ENCODE measurements at places on chromosomes 13 and 19.

DNA sequence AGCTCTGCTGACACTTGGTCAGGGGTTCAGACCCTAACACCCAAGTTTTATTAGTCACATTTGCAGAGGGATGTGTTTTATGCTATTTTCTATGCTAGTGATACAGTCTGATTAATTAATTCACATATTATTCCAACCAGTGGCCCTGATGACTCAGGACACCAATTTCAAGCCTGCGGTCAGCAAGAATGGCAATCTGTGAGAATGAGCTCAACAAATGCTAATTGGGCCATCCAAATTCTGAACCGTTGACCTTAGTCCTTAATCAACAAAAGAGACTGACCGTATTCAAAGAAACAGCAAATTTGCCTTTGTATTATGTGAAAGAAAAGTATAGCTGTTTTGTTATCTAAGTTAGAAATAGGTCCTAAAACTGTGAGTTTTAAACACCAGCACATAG lies 9.6 kb upstream of the KL start:
- no peak for DNase-seq

GRCh38 chr19:44745341-44745831 lies 3.1 kb upstream of the BCL3 start:
- DNase-seq, result no peak

DNA sequence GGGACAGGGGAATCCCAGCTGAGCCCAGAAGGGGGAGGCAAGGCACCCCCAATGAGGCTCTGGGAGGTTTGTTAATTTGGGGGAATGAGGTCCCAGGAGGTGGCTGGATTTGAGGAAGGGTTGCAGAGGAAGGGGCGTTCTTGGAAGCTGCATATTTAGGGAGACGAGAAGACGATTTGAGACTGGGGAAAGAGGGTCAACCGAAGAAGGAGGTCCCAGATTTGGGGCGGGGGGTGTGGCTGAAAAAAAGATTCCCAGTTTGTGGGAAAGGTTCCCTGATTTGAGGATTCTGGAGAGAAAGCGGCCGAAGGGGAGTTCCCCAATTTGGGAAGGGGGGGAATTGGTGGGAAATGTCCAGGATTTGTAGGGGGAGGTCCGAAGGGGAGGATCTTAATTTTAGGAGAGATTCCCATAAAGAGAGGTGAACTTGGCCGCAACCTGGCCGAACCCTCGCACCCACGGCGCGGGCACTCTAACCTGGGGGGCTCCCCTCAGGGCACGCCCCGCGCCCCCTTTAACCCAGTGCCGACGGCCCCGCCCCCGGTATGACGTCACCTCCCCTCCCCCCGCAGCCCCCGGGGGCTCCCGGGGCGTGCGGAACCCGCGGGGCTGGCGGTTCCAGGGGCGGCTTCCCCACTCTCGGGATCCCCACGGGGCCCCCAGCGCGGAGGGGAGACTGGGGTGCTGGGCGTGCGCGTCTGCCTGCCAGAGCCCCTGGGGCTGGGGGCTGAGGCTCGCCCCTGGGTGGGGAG lies 1.2 kb downstream of the PTPRS start:
- DNase-seq, result no peak

DNA sequence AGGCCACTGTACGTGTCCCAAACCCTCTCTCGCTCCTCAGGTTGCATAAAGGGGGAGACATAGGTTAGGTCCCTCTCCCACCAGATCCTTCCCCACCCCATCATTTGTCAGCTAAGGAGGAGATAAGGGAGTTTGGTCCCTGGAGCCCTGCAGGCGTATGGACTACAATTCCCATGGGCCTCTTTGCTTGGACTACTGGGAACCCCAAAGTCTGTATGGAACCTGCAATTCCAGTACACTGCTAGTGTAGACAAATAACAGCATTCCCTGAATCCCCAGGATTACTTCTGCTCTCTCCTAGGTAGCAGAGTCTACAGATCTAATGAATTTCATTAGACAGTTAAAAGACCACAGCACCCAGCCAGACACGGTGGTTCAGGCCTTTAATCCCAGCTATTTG lies 16.0 kb upstream of the HSD17B14 start:
- DNase-seq, result no peak

DNA sequence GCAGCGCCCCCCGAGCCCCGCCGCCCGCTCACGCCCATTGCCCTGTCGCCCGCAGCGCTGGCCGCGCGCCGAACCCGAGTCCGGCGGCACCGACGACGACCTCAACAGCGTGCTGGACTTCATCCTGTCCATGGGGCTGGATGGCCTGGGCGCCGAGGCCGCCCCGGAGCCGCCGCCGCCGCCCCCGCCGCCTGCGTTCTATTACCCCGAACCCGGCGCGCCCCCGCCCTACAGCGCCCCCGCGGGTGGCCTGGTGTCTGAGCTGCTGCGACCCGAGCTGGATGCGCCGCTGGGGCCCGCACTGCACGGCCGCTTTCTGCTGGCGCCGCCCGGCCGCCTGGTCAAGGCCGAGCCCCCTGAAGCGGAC lies 518 bp downstream of the KLF2 start:
- no peak for DNase-seq

DNA sequence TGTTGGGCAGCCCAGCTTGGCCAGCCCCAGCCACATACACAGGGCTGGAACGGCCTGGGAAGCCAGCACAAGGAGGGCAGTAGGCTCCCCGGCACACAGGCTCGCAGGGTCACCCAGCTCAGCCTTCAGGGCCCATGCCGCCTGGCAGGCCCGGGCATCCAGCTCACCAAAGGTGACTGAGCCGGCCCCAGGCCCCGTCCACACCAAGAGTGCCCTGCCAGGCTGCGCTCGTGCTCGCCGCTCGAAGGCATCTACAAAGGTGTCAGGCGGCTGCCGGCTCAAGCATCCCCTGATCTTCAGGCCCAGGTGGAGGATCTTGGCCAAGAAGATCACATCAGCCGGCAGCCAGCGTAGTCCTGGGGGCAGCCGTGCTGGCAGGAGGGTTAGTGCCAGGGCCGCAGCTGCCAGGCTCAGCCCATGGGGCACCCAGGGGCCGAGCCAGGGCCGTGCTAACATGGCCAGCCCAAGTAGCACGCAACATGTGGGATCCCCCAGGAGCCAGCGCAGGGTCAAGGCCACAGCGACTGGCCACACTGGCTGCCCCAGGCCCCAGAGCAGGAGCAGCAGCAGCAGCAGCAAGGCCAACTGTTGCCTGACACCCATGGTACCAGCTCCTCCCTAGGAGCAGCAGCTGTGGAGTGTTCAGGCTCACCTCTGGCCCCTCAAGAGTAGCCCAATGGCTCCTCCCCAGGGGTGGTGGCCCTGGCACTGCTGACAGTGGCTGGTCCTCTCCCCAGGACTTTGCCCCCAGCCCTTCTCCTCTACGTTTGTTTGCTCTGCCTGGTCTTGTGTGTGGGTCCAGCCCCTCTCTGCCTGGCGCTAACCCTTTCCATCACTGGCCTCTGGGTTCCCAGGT lies at the start of gene SLC27A5:
TSS of gene SLC27A5 (minus strand) at position 640 of the 856 bp plus-strand sequence. CDS start at position 603, 37 bp downstream.
- DNase-seq, result no peak

- DNase-seq, result peak; percentile 8
These were observed 178.3 kb upstream of the RFC3 start for GRCh38 chr13:33639626-33640080.

GRCh38 chr19:38389101-38389925 lies 816 bp downstream of the SPRED3 start:
- no peak for DNase-seq

- no peak for DNase-seq
These were observed 1440.5 kb upstream of the SPRY2 start for GRCh38 chr13:81781471-81781870.

DNA sequence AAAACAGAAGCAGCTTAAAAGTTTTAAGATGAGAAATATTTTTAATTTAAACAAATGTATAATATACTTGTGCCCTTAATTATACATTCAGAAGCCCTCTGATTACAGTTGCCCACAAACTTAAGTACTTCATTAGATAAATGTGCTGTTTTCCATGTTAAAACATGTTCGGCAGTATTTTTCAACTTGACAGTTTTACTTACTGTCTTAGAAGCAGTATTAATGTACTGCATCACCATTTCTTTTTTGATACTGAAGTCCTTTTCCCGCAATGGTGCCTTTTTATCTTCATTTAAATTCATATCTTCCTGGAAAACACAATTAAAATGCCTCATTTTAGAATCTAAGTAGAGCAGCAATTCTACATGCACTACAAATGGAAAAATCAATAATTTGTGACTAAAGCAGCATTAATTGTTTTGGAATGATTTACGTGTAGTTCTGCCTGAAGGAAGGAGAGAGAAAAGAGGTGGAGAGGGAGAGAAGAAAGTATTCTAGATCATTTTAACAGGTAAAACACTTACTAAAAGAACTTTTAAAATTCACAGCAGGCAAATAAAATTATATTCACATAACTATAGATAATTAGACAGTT lies 70.2 kb downstream of the DIAPH3 start:
- DNase-seq, result no peak

- no peak for DNase-seq
These were observed 8.8 kb downstream of the IGLON5 start for GRCh38 chr19:51320280-51320657.

DNA sequence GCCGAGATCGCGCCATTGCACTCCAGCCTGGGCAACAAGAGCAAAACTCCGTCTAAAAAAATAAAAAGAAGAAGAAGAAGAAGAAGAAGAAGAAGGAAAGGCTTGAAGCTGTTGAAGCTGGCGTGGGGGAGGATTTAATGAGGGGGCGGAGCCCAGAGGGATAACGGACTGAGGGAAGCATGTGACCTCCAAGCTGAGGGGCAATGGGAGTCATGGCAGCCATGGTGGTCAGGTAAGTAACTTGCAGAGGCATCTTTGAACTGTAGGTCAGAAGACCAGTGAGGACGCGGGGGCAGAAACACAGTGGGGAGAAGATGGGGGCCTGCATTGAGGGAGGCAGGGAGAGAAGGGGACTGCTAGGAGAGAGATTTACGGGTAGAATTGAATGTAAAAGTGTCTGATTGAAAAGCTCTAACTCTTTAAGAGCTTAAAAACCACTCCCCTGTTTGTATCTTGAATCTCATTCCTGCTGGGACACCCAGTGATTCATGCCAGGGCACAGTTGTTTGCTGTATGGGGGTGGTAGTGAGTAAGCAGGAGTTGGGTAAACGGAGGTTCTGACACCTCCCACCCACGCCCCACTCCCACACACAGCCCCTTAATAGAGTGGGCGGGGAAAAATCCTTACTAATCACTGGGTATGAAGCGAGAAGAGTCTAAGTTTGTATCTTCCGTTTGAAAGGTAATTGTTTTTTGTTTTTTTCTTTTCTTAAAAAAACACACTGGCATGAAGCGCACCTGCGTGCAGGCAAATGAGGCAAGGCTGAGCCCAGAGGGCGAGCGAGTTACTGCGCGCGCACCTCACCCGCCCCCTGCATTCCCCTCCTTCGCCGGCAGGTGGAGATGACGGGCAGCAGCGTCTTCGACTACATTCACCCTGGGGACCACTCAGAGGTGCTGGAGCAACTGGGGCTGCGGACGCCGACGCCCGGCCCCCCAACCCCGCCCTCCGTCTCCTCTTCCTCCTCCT lies 13.0 kb downstream of the TMEM160 start:
- peak; percentile 91 for DNase-seq

- no peak for DNase-seq
These were observed 1292.2 kb downstream of the UQCRFS1 start for GRCh38 chr19:27920774-27921173.

- no peak for DNase-seq
These were observed 62.1 kb downstream of the ARHGEF7 start for GRCh38 chr13:111177081-111177711.

DNA sequence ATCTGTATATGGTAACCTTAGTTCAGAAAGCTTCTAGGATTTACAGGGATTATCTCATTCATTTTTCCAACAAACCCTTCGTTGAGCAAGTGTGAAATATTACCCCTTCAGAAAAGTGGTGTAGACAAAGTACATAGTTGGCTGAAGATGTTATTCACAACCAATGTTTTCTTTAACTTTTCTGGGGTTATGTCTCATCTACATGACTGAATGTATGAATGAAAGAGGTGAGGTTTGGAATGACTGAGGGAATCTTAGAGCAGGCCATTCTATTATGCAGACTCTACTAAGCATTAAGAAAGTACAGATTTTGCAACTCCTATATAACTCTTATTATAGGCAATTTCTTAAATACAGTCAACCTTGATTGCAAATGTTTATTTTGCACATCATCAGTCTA lies 167.2 kb downstream of the NDFIP2 start:
- DNase-seq, result no peak

DNA sequence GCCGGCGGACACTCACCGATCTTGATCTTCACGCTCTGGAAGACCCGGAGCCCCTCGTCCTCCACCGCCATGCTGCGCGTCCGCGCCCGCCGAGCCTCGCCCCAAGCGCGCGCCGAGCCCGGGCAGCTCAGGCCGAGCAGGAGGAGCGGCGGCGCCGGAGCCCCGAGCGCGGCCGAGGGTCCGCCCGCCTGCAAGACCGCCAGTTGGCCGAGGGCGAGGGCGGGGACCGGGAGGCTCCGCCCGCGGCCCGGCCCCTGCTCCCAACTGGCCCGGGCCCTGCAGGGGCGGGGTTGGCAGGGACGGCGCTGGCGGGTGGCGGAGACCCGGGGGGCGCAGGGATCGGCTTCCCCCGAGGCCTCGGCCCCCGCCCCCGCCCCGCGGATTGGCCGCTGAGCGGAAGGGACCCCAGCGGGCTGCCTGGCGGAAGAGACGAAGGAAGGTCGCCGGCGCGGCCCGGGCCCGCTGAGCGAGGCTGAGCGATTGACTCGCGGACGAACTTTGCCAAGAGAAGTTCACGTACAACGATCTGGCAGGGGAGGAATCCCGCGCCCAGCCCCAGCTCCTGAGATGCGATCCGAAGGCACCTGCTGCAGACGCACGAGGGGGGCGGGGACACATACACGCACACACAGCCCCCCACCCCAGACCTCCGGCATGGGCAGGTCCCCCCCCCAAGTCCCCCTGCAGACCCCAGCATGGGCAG lies at the start of gene RASA3:
TSS of gene RASA3 (minus strand) at position 205 of the 703 bp plus-strand sequence. CDS start at position 71, 134 bp downstream.
- DNase-seq, result no peak

GRCh38 chr13:93811738-93812112 lies 585.1 kb downstream of the GPC6 start:
- DNase-seq, result no peak

GRCh38 chr19:5460748-5461147 lies 5.5 kb downstream of the ZNRF4 start:
- no peak for DNase-seq

DNA sequence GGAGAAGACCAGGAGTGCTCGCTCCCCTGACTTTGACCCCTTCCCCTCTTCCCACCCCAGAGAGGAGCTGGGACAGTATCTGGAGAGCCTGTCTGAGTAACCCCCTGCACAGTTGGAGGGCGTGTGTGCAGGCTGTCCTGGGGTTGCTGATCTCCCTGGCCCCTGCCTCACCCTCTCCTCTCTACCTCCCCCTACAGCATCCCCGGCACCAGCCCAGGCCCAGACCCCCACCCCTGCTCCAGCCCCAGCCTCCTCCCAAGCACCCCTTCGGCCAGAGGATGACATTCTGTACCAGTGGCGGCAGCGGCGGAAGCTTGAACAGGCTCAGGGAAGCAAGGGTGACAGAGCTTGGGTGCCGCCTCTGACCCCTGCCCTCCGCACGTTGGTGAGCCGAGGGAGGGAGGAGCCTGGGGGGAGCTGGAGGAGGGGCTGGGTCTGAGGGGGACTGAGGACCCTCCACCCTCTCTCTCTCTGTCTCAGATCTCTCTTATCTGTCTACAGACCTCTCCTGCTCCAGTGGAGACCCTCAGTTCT lies 8.7 kb downstream of the PROSER3 start:
- DNase-seq, result no peak

GRCh38 chr19:35043906-35044305 lies 2.4 kb downstream of the HPN start:
- DNase-seq, result no peak
